ENCODE measurements at places on chromosomes 3 and 15.

- DNase-seq, result no peak
These were observed 139.8 kb downstream of the DUT start for GRCh38 chr15:48471073-48471472.

DNA sequence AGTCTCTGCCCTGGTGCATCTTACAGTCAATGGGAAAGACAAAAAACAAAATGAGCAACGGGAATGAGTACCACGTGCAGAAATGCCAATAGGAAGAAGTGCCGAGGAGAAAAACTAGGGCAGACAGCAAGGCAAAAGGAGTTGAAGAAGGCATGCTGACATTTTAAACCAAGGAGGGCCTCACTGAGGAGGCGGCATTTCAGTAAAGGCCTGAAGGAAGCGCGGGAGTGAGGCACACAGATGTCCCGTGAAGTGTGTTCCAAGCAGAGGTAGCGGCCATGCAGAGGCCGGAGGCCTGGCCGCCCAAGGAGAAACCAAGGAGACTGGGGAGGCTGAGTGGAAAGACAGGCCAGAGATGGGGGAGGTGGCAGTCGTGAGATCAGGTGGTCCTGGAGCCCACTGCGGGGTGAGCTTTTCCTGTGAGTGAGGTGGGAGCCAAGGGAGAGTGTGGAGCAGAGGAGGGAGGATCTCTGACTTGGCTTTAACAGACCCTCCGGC lies 34.8 kb downstream of the DNAJB8 start:
- DNase-seq, result no peak

DNA sequence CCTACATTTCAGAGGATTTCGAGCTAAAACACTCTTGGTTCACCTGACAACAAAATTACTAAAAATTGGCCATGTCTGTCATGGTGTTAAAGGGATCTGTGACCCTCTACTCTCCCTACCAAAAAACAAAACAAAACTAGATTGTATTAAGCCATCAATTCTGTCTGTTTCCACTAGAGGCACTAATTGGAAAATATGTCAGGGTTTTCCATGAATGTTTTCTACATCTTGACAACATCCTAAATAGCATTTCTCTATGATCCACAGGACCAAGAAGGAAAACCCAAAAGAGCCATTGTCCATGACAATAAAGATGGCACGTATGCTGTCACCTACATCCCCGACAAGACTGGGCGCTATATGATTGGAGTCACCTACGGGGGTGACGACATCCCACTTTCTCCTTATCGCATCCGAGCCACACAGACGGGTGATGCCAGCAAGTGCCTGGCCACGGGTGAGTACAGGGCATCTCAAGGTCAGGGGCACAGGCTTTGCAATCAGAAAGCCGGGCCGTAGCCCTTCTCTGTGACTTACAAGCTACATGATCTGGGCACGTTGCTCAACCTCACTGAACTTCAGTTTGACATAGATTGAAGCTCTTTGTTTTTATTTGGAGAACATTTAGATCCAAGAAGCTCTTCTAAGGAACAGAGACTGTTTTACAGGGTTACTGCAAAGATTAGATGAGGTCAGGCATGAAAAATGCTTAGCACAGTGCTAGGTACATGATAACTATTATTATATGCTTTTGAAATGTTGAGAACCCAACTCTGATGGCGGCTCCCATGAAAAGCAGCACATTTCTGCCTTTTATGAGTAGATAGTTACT lies 74.8 kb downstream of the DNASE1L3 start:
- DNase-seq, result no peak

DNA sequence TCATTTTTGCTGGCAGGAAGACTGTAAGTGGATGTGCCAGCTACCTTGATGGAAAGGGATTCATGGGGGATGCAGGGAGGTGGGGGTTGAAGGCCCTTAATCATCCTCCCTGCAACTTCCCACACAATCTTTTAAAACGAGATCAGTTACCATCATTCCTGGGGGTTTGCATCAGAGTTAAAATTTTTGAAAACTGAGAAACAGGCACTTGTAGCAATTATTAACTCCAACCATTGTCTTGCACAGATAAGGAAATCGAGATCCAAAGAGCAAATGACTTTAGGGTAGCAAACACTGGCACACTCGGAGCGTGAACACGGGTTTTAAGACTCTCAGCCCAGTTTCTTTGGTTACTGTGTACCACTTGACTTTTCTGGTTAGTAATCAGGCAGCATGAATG lies 41.9 kb downstream of the GPD1L start:
- no peak for DNase-seq

DNA sequence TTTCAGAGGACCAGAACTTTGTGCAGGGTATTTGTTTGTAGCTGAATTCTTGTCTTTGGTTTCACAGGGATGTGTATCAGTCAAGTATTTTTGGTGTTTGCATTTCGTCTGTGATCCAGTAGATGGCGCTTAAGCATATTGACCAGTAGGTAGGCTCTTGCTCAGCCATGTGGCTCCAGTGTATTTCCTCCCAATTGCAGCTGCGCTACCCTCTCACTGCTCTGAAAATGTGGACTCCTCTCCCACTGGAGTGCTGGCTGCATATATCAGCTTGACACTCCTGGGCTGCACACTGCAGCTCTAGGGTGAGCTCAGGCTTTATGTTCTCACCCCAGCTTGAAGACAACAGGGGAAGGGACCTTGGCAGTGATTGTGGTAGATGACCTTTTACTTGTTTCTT lies 1264.3 kb upstream of the ALCAM start:
- DNase-seq, result no peak

DNA sequence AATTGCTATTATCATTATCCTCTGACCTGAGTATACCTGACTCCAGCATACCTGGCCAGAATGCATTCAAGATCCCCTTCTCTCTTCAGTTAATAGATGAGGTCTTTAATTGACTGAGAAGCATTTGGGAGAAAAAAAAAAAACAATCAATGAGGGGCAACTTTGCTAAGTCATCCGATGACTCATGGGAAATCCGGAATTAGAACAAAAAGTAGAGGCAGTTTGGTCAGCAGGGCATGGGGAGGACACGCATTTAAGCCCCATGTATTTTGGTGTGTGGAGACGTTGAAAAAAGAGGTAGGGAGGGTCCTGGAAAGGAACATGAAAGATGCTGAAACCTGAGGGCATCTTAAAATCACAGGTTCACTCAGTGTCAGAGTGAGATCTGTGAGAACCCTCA lies 256.2 kb downstream of the RORA start:
- DNase-seq, result no peak

DNA sequence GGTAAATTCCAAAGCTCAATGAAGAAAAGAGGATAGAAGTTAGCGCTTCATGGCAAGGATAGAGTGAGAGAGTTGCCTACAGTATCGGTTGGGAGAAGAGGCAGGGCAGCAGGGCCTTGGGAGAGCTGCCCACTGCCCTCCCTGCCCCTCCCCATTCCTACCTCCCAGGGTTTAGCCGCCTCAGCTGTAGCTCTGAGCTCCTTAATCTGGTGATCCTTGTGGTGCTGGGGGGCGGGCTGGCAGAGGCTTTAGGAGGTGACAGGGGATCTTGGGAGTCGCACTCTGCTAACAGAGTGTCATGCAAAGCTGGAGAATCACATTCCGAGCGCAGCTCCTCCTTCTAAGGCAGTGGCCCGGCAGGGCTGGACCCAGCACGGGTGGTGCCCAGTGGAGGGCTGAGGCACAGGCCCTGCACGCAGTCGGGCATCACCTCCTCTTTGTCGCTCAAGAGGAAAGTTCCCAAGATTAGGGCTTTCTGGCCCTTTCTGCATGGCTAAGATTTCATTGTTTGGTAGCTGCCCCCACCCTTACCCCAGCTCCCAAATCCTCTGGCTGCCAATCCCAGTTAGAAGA lies 57.1 kb upstream of the POLG start:
- no peak for DNase-seq

- DNase-seq, result no peak
These were observed 36.7 kb upstream of the PLCL2 start for GRCh38 chr3:16848007-16848406.

- no peak for DNase-seq
These were observed 947.3 kb downstream of the ROBO1 start for GRCh38 chr3:78820542-78820941.
